Astrocyte of the hippocampus (primary cell): ENCODE measurements at places on chromosomes 5 and 9.

- no peak for DNase-seq
Observed at GRCh38 chr5:68279984-68280383, 64.4 kb downstream of the PIK3R1 start.

GRCh38 chr9:69755205-69755604 is 4.6 kb downstream of the PTAR1 start:
- no peak for DNase-seq

DNA sequence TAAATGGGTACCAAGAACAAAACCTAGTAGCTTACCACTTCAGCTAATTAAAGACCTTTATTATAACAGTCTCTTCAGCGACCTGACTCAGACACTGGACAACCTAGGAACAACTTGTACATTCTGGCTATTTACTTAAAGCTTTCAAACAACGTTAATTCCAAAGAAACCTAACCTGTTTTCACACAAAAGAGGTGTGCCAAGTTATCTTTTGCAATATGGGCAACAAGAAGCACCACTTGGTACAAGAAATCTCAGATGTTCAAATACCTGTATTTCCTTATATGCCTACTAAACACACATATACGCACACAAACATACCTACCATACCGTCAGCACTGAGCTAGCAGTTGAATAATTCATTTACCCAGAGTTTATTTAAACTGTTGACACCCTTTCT is 23.0 kb downstream of the RNF145 start:
- peak; percentile 23 for DNase-seq

GRCh38 chr5:136089791-136090190 is 42.9 kb upstream of the SMAD5 start:
- no peak for DNase-seq

GRCh38 chr5:36624277-36624676 is 17.9 kb downstream of the SLC1A3 start:
- peak; percentile 39 for DNase-seq

DNA sequence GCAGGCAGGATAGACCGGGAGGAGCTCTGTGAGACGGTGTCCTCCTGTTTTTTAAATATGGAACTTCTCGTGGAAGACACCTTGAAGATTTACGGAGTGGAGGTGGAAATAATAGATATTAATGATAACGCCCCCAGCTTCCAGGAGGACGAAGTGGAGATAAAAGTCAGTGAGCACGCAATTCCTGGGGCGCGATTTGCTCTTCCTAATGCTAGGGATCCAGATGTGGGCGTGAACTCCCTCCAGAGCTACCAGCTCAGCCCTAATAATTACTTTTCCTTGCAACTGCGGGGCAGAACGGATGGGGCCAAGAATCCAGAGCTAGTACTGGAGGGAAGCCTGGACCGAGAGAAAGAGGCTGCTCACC is 621 bp downstream of the PCDHGA11 start:
- DNase-seq = no peak

GRCh38 chr5:44839018-44839681 is 30.4 kb downstream of the MRPS30 start:
- no peak for DNase-seq
